Left renal pelvis (tissue), 4 donors: ENCODE measurements at places on chromosomes 5 and 9.

DNA sequence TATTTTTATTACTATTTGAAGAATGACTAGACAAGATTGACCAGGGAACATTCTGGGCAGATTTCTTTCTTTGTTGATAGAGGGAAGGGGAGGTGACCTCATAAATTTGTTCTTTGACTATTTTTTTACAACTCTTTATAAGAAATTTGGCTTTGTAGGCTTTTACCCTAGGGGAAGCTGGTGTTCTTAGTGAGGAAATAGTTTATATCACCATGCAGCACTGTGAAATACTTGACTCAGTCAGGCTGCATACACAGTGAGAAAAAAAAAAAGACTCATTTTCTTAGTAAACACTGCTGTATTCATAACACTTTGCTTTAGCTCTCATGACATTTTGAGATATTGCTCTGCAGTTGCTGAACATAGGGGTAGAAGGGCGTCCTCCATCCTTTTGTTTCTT is 336.6 kb upstream of the PIK3R1 start:
- no peak for DNase-seq

- DNase-seq: no peak
These were observed 668.4 kb upstream of the CDH9 start for GRCh38 chr5:27706832-27707231.

- no peak for DNase-seq
These were observed 82.9 kb downstream of the PHF2 start for GRCh38 chr9:93659044-93659836.

DNA sequence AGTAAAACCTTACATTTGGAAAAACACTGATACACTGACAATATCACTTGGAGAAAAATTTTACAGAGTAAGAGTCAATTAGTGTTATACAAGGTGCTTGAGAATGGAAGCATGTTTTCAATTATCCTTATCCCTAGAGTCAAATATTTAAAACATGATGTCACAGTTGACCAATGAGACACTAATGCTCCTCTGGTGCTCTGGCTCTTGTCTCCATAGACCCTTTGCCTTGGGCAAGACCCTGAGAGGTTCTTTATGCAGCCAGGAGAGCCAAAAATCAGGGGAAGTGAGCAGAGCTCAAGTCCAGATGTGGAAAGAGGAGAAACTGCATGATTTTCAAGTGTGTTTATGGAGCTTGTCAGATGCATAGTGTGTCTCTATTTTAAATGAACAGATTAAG is 153.9 kb downstream of the MARCHF11 start:
- DNase-seq: no peak

- DNase-seq: no peak
These were observed 201.2 kb downstream of the ADCY2 start for GRCh38 chr5:7597059-7597642.

GRCh38 chr5:124747791-124748686 is 1.6 kb upstream of the ZNF608 start:
- no peak for DNase-seq

- no peak for DNase-seq
These were observed 1089.8 kb upstream of the NUDT12 start for GRCh38 chr5:104652271-104652861.

- DNase-seq: no peak
These were observed 109.3 kb upstream of the HAND1 start for GRCh38 chr5:154587123-154588026.

DNA sequence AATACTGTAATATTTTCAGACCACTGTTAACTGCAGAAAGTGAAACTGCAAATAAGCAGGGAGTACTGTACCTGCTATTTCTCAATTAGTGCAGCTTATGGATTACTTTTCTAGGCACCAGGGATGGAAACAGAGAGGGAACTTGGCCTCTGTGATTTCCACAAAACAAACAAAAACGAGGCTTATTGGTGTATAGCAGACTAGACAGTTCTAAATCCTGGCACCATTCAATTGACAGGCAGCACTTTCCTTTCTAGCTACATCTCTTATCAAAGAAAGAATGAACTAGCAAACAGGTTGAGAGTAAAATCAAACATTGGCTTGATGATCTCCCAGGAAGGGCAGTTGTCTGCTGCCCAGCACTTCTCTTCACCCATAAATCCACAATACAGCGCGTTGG is 16.0 kb upstream of the IL33 start:
- DNase-seq: no peak

GRCh38 chr5:170483701-170484458 is 19.9 kb upstream of the KCNIP1 start:
- no peak for DNase-seq

DNA sequence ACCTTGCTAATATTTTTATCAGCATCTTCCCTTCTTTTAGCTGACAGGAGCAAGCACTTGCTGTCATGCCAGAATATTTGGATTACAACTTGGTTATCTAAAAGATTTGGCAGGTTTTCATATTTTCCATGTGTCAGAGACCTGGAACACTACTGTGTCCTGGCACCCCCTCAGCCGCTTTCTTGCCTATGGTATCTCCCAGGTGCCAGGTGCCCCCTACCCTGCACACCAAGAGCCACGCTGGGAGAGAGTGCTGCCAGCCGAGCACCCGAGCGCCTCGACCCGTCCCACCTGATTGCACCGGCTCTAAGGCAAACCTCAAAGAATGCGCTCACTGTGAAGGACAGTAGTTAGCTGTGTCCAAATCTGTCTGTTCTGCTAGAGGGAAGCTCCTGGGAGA is 84.8 kb downstream of the GTF3C4 start:
- no peak for DNase-seq

GRCh38 chr9:128117613-128118471 is 9.7 kb downstream of the PTGES2 start:
- DNase-seq: no peak

- DNase-seq: no peak
These were observed 8.1 kb downstream of the PPP3R2 start for GRCh38 chr9:101586651-101587050.

- DNase-seq: no peak
These were observed 15.0 kb upstream of the GPX3 start for GRCh38 chr5:151005187-151005949.

DNA sequence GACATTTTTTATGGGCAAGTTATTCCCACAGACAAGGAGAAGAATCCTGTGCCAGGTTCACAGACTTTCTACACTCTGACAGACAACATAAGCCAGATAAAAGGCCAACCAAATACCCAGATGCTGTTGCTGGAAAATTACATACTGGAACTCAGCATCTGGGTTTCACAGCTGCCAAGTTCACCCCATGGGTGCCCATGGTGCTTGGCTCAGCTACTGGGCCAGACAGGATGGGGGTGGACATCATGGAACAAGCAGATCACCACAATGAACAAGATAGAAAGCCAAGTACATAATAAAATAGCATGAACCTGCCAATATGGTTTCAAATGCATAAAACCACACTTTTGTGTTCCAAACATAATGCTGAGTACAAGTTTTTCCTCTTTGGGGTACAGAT is 999.8 kb downstream of the NR2F1-AS1 start:
- no peak for DNase-seq

DNA sequence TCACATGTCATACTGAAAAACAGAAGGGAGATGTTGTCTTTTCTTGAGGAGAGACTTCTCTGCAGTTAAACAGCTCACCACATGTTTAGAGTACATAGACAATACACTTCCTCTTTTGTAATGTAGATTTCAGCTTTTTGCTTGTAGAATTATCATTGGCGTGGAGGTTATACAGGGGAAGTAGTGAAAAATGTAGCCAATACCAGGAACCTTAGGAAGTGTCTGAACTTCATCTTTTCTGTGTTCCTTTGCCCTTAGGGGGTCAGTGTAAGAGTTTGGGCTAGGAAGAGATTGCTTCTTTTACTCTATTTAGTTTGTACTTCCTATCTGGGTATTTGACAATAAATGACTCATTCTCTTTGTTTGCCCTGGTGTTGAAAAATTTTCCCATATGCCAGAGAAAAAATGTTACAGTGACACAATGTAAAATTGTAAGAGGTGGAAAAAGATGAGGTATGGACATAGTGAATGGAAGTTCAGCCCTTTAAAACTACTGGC is 21.0 kb upstream of the CDKN2B start:
- DNase-seq: no peak

DNA sequence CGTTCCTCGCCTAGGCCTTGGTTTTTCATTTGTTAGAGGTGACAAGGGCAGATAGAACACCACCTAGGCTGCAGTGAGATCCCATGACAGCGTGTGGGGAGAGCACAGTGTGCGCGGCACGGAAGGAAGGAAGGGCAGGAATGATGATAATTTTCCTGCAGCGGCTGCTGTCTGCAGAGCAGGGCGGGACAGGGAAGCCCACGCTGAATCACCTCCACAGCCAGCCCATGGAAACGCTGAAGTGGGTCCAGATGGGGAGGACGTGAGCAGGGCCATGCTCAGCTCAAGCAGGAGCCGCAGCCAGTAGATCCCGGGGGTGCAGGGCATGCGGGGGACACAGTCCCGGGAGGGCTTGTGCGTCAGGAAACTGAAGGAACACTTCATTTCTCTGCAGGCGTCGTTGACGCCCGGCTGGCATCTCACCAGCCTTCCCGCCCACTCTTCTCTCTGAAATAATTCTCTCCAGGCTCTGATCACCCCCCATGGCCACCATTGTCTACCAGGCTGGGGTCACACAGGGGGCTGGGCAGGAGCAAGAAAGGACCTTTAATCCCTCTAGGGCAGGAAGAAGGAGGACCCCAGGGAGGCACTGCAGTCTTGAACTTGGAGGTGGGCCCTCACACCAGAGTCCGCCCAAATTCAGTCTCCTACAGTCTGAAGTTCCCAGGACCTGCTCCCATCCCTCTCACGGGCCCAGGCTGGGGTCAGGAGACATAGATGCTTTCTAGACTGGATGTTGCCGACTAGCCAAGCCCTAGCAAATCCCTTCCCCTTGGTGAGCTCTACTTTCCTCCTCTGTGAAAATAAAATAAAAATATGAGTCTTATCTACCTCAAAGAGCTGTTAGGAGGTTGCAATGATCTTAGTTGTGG is 20.9 kb upstream of the SYNPO start:
- no peak for DNase-seq

GRCh38 chr5:142810081-142810480 is 39.9 kb downstream of the ARHGAP26 start:
- DNase-seq: no peak

DNA sequence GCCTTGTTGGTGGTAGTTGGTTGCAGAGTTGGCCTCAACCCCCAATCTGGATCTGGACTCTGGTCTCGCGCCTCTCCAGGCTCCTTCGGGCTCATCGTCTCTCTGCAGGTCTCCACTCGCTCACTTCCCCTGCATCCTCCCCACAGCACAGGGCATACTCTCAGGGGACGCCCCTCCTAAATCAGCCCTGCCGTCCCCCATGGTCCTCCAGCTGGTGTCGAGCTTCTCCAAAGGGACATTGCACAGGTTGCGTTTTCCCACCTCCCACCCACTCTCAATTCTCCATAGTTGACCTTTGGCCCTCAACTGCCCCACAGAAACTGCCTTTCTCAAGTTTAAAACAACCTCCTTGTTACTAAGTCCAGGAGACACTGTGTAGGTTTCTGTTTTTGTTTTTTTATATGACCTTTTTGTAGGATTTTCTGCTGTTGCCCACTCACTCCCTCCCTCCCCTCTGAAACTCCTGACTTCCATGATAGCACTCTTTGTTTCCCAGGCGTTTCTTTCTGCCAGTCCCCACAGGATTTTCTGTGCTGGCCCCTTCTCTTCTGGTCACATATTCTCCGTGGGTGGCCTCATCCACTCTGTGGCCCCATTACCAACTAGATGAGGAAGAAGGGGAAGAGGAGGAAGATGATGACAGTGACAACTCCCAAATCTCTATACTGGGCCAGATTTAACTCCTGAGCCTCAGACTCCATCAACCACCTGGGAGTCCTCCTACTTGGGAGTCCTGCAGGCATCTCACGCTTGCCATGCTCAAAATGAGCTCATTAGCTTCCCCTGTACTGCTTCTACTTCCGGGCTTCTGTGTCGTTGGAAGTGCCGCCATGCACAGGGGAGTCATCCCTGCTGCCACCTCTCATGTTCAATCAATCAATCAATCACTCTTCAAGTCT is 50.3 kb downstream of the ALG2 start:
- DNase-seq: no peak

- DNase-seq: no peak
These were observed 149.7 kb upstream of the COL5A1 start for GRCh38 chr9:134491856-134492255.

DNA sequence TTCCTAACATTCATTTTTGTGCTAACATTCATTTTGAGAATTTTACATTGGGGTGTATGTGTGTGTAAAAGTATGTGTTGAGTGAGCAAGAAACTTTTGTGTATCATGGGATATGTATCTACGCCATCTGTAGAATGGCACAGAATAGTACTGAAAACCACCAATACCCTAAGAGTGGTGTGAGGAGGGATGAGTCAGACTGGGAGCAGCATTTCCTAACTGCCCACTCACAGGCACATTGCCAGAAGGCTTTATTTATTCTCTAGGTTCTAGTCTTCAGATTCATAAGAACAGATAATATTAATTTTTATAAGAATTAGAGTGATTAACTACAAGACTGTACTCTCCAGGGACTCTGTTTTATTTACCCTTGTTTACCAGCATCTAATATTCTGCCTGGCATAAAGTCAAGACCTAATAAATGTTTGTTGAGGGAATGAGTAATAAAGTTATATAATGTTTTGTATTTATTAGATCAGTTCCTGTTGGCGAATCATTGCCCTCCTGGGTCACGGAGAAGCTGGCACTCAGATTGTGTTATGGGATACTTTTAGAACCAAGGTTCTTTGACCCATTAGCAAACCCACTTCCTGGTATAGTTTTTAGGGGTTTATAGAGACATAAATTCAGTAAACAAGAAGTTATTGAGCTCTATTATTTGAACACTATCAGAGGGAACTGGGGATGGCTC is 159.1 kb upstream of the PPP2R2B start:
- DNase-seq: no peak

GRCh38 chr5:143403334-143403592 is 223 bp downstream of the NR3C1 start:
- no peak for DNase-seq

- no peak for DNase-seq
These were observed 71.2 kb downstream of the ARRDC3 start for GRCh38 chr5:91311697-91312501.

DNA sequence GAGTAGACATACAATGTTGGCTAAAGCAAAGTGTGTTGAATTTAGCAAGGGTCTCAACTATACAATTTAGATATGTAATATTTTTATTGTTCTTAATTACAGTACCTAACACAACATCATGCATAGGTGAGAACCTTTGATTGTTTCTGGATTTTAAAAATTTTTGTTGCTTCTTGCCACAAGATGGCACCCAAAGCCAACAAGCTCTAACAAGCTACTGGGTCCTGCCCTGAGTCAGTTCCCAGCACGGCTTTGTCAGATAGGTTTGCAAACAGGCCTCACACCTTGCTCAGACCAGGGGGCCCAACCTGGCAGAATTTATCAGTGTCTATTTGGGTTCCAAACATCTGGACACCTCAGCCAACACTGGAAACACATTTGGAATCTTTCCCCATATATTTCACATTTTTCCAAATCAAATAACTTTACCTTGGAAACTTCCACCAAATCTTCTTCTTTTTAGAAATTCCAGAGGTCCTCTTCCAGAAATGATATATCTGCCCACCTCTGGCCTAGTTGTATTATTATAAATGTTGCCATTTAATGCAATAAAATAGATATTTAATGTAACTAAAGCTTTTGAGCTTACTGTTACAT is 49.5 kb upstream of the EGFLAM start:
- no peak for DNase-seq

- no peak for DNase-seq
These were observed 157.6 kb downstream of the SLC12A2 start for GRCh38 chr5:128241051-128241695.
